ENCODE measurements at places on chromosomes 7 and 10.
A peak's percentile ranks its signal among the peaks of the same experiment; 100 is the strongest.

- no peak for DNase-seq
These were observed 26.1 kb downstream of the ST7 start for GRCh38 chr7:116979430-116979829.

DNA sequence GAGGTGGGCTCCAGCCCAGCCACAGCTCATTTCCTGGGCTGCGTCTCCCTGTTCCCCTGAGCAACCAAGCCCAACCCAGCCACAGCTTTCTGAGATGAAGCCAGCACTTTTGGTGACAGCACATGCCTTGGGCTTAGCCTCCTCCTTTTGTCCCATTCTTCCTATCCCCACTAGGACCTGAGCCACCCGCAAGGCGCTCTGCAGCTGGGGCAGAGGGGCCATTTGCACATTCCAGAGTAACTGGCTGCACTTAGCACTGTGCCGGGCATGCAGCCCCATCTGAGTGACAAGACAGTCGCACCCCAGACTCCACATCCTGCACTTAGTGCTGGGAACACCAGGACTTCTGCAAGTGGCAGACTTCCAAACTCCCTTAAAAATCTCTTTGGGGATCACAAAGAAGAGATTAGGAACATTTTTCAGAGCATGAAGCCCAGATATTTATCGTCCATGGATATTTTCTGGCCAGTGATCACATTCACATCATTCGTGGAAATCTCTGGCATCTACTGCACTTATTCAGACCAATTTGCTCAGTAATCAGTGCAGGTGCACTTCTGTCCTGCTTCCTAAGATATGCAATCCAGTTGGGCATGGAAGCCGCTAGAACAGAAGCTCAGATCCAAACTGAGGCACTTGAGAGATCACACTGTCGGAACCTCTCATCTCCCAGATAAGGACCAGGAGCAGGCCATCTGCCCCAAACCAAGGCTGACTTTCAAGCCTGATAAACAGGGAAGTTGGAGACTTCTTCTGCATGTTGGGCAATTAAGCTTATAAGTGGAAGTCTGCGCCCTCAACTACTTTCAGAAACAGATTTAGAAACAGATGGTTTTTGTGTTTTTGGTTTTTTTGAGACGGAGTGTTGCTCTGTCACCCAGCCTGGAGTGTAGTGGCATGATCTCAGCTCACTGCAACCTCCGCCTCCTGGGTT is 26.4 kb downstream of the CHST15 start:
- no peak for DNase-seq

DNA sequence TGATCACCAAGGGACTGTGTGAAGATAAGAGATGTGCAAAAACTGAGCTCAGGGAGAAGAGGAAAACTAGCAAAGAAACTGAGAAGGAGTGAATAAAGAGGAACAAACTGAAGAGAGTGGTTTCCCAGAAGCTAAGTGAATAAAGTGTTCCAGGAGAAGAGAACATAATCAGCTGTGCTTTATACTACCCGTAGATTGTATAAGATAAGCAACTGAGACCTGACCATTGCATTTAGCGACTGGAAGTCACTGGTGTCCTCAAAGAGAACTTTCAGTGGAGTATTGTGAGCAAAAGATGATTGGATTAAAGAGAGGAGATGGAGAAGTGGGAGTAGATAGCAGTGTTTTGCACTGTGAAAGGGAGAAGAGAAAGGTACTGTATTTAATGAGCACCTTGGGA is 14.6 kb downstream of the PHTF2 start:
- no peak for DNase-seq

DNA sequence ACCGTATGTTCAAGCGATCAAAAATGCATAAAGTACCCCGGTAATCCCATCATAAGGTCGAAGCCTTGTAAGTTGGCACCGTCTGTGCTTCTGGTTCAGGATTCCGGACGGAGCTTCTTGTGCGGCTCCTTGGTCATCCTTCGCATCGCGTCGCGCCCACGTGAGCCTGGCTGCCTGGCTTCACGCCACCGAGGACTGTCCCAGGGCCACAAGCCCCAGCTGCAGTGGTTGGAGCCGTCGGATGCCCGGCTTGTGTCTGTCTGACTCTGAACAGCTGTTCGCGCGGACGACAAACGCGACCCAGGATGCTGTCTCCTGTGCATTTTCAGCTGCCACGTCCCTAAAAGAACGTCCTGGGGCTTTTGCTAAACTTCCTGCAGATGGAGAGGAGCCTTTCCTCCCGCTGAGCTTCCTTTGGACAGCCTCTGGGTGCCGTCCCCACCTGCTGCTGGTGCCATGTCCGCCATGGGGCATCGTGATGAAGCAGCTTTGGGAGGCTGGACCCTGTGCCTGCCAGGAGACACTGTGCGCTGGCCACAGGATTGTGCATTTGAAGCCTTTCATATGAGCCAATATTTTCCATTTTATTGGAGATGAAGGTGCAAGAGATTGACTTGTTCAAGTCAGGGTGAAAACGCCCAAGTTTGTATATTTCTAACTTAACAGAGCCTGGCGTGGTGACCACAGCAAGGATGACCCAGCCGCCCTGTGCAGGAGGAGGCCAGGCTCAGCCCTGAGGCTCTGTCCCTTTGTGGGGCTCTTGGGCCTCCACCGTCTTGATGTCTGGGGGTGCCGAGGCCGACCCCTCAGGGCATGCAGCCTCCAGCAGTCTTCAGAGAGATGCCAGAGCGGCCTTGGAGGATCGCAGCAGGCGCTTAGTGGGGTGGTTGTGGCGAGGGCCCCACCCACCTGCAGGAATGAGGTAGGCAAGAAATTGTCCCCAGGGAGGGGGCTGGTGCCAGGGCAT is 6.7 kb upstream of the JAKMIP3 start:
- no peak for DNase-seq

DNA sequence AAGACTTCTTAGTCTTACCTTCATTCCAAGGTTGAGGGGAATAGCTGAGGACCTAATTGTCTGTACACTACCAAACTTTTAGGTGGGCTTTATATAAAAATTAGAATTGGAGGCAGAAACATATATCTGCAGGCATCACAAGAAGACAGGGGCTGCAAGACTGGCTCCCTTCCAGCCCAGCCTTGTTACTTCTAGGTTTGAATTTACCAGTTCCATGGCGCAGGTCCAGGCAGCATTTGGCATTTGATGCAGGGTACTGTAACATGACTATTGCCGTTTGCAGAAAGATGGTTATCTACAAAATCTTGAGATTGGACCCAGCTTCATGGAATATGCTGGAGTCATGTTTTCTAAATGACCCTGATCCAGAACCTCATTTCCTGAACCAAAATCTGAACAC is 105.4 kb upstream of the RHOBTB1 start:
- DNase-seq, result no peak

GRCh38 chr7:150941351-150942000 is 36.6 kb downstream of the KCNH2 start:
- no peak for DNase-seq

GRCh38 chr10:43649185-43649523 is 473 bp upstream of the ZNF32 start:
- no peak for DNase-seq

DNA sequence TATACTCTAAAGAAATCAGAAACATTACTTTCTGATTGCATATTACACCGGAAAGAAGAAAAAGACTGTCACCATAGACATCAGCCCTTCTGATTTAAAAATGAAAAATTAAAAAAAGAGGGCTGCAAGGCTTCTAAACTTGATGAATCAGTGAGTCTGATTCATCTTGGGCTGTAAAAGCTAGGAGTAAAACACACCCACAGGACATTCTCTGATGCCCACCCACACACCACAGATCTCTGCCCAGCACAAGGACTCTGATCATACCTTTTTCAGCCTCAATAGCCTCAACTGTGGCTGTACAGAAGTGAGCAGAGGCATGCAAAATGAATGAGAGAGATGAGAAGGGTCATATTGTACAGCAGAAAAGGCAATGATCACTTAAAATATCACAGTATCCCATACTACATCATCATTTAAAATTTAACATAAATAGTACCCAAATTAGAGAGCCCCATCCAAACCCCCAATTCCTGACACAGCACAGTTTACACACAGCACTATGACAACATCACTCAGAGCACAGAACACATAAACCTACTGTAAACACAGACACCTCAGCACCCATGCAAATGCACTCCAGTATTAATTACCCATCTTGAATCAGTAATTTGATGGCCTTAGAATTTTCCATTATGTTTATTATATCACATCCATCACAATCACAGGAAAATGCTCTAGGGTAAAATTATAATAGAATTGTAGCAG is 6.4 kb upstream of the MSS51 start:
- no peak for DNase-seq

- no peak for DNase-seq
These were observed 54.2 kb downstream of the MET start for GRCh38 chr7:116726149-116726548.

- no peak for DNase-seq
These were observed 290.9 kb downstream of the SUGCT start for GRCh38 chr7:40425696-40426095.

GRCh38 chr10:108872854-108873253 is 1050.5 kb downstream of the XPNPEP1 start:
- no peak for DNase-seq

DNA sequence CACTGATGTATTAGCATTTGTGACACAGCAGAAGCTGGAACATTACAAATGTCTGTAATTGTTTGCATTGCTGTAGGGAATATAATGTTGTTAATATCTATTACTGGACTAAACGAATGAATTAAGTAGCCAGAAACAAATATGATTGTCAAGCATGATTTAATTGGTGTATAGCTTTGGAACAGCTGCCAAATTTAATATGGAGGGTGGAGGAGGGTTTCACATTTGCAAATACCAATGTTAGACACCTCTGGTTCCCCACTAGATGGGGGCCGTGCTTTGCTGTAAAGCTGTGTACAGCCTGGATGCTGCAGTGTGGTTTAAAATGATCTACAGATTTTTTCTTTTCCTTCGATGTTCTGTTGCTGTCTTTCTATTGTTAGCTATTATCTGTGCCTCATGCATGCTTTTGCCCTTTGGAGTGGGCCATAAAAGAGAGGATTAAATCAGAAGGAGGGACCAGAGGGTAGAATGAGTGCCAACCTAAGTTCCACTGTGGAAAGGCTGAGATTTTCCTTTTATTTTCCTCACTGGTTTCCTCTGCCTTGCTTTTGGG is 23.1 kb downstream of the DNAJB9 start:
- DNase-seq, result peak; percentile 45

DNA sequence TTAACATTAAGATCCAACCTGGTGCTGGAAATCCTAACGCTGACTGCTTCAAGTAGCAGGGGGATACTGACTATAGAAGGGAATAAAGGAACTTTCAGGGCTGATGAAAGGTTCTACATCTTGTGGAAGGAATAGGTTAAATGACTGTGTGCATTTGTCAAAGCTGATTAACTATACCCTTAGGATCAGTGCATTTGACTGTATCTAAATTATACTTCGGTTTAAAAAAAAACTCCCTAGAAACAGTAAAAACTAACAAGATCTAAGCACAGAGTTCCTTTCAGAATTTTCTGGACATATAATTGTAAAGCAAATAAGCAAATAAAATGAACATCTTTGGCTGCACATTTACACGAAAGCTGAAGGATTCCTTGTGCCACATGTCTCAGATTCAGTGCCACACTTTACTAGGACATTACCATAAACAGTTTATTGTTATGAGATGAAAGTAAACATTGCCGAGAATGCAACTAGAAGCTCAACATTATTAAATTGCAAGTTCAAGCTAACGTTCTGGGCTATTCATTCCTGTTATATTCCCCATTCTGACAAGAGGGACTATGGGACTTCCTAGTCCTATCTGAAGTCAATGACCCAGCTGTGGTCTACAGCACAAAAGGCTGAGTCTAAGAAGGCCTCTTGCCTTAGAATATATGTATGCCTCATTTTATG is 20.7 kb downstream of the ANK3 start:
- no peak for DNase-seq

GRCh38 chr10:10865303-10865702 is 152.4 kb upstream of the CELF2 start:
- no peak for DNase-seq

DNA sequence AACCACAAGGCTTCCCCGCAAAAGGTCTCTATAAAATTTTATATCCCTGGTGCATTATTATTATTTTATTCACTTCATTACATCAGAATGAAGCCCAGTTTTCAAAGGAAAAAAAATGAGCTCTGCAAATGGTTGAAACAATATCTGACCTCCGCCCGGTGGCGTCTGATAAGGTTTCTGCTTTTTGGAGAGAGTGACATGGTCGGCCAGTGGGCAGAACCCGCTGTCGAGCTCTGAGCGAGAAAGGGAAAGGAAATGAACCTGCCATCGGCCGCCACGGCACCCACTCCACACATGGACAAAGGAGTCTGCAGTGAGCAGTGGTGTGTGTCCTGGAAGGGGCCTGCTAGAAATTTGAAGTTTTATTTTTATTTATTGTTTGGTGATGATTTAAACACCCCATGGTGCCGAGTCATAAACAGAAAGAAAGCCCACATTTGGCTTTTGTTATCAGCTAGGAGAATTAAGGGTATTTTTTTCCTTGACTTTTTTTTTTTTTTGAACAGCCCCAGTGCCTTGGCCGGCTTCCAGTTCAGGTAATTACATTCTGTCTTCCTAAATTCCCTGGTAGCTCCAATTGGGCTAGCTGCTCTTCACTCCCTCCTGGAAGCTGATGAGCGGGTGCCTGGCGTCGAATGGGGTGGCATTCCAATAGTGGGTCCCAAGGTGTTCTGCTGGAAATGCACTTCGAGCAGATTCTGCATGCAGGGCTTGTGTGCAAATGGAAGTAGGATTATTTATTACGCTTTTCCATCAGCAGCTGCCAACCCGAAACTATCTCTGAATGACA is 149.4 kb upstream of the MKI67 start:
- no peak for DNase-seq

DNA sequence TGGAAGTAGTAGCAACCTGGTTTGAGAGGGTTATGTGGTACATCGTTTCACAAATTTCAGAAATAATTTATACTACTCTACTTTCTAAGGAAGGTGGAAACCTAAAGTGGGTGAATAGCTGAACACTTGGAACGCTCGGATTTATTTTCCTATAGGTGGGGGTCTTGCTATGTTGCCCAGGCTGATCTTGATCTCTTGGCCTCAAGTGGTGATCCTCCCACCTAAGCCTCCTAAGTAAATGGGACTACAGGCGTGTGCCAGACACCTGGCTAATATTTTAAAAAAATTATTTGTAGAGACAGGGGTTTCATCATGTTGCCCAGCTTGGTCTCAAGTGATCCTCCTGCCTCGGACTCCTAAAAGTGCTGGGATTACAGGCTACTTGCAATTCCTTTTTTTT is 6.7 kb upstream of the KMT2E start:
- no peak for DNase-seq

GRCh38 chr7:47803025-47803424 is 145.2 kb downstream of the PKD1L1 start:
- no peak for DNase-seq

DNA sequence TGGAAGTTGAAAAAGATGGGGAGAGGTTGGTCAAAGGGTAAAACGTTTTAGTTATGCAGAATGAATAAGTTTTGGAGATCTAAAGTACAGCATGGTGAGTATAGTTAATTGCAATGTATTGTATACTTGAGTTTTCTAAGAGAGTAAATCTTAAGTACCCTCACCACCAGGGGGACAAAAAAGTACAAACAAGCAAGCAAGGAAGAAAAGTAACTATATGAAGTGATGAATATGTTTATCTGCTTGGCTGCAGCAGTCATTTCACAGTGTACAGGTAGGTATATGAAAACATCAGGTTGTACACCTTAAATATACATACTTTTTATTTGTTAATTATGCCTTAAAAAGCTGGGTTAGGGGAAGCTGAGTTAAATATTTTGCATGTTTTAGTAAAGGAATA is 157.3 kb downstream of the PCLO start:
- DNase-seq, result no peak

Data from nucleus accumbens (tissue), 56 donors.